Umbilical cord (tissue), 2 donors: ENCODE measurements at places on chromosomes 11 and 22.

DNA sequence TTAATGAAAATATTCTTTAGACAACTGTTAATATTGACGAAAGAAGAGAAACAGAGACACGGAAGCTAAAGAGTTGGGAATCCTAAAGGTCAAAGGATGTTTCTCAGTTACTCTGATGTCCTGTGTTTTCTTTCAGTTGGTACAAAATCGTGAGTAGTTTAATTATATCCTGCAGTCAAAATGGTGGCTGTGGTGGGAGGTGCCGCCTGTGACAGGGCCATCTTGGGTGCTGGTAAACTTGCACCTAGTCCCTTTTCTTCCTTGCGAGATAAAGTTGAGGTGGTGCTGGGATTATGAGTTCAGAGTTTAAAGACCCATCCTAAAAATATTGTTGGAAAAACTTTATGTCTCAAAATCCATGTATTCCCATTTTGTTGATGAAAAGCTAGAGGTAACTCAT is 2.2 kb downstream of the CECR2 start:
- no peak for DNase-seq

DNA sequence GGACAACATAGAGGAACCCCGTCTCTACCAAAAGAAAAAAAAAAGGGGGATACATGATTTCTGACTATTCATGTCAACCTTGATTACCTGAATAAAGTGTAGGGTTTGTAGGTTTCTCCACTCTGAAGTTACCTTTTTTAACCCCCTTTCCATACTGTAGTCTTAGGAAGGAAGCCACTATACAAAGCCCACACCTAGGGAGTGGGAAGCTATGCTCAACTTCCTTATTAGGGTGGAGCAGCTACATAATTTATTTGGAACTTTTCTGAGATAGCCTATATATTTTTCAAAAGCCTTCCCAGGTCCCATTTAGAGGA is 582 bp upstream of the ATP6V1E1 start:
- DNase-seq, result no peak

GRCh38 chr11:121105481-121106195 is 4.6 kb downstream of the TECTA start:
- no peak for DNase-seq

GRCh38 chr22:49662681-49663080 is 165.0 kb downstream of the BRD1 start:
- no peak for DNase-seq

DNA sequence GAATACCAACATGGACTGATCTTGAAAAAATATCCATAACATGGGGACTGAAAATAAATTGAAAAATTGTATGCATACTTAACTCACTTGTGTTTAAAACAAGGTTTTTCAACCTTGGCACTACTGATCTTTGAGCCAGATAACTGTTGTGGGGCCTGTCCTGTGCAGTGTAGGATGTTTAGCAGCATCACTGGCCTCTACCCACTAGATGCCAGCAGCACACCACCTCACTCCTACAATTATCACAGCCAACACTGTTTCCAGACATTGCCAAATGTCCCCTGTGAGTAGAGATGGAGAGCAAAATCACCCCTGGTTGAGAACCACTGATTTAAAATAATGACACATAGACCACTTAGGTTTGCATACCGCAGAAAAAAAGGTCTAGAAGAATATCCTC is 45.0 kb upstream of the SLC1A2 start:
- DNase-seq, result no peak

- DNase-seq, result no peak
Observed at GRCh38 chr11:9138133-9138453, 46.7 kb upstream of the SCUBE2 start.

- no peak for DNase-seq
Observed at GRCh38 chr11:76778874-76779273, 4.3 kb upstream of the TSKU start.

DNA sequence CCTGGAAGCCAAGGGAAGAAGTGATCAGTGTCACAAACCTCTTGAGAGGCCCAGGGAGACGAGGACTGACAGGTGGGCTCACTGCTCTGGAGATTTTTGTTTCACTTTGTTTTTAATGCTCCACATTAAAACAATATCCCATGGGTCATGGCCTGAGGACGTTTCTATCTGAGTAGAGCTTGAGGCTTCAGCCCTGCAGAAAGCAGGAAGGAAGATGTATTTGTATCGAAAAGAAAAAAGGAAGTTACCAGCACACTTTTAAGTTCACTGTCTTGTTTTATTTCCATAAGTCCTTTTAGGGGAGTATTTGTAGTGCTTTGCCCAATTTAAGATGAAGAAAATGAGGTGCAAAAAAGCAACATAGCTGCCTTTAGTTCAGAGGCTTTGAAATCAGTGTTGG is 191.1 kb downstream of the GRIK4 start:
- DNase-seq, result no peak

GRCh38 chr11:47403571-47403970 is 4.8 kb upstream of the SLC39A13 start:
- no peak for DNase-seq

- DNase-seq, result peak; percentile 67
Observed at GRCh38 chr11:22920939-22921565, 60.8 kb upstream of the CCDC179 start.

DNA sequence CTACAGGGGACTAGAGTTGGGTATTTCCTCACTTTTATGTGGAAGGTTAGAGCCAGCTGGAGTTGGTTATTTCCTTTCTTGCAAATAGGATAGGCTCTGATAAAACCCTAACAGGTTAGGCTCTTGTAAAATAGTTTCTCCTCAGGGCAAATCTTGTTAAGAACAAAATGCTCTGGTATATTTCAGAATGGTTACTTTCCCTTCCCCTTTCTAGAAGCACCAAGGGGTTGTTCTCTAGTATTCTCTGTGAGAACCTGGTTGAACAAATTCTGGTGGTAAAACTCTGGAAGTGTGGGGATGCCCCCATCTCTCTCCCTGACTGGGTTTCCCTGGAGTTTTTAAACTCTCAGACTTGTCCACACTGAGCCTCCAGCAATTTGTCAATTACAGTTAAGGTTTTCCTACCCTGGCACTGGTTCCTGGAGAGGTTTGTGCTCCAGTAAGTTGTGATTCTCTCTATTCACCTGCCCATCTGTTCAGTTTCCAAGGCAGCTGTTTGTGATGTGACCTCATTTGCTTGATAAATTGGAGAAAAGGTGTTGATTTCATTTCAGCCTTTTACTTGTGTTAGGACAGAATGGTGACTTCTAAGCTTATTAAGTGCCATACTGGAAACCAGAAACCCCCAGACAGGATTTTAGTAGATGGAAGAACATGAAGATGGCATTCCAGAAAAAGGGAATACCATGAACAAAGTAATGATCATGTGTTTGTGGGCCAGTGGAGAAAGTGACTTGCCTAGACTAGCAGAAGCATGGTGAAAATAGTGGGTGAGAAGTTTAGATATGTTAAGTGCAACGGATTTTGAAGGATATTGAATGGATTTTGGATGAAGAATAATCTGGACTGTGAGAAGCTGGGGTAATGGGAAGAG is 64.6 kb downstream of the EXT2 start:
- no peak for DNase-seq

GRCh38 chr11:59966201-59966600 is 2.4 kb downstream of the OOSP4A start:
- DNase-seq, result no peak

DNA sequence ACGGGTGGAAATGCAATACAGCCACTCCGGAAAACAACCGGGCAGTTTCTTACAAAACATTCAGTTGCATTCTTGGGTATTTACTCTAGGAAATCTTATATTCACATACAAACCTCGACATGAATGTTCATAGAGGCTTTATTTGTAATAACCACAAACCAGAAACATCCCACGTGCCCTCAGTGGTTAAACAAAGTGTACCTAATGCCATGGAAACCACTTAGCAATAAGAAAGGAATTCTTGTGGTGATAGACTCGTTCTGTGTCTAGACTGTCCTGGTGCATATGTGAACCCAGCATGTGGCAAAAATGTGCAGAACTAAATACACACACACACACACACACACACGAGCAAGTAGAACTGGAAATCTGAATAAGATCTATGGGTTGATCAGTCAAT is 1073.3 kb downstream of the TBC1D22A start:
- peak; percentile 62 for DNase-seq

GRCh38 chr22:39128508-39128907 is 24.0 kb downstream of the CBX7 start:
- DNase-seq, result no peak

GRCh38 chr11:1536065-1536843 is 35.8 kb downstream of the DUSP8 start:
- no peak for DNase-seq

- DNase-seq, result no peak
Observed at GRCh38 chr11:75029836-75030631, 41.3 kb downstream of the NEU3 start.

- DNase-seq, result no peak
Observed at GRCh38 chr11:12529041-12529440, 145.2 kb upstream of the TEAD1 start.

DNA sequence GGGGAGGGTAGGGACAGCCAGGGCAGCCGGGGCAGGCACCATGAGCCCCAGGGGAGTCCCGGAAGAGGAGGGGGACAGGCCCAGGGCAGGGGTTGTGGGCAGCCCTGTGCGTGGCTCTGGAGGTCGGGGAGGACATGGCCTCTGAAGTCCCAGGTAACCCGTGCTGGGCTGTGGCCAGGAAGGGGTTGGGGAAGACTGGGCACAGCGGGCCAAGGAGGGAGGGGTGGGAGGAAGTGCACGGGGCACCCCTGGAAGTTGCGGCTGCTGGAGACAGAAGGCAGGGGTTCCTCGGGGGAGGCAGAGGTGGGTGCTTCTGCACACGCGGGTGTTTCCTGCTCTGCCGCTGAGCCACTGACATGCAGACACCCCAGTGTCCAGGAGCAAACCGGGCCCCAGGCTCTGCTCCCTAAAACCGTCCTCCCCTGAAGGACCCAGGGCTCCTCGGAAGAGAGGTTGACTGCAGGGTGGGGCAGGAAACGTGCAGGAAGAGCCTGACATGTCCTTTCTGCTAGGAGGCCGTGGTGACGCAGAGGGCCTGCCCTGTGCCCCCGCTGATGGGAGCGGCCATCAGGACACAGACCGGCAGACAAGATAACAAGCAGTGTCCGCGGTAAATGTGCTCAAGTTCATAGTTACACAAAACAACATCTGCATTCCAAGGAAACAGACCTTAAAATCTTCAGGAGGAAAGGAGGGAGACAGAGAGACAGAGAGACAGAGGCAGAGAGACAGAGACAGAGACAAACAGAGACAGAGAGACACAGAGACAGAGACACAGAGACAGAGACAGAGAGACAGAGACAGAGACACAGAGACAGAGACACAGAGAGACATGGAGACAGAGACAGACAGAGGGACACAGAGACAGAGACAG is 5.7 kb downstream of the TNNI2 start:
- DNase-seq, result peak; percentile 69

DNA sequence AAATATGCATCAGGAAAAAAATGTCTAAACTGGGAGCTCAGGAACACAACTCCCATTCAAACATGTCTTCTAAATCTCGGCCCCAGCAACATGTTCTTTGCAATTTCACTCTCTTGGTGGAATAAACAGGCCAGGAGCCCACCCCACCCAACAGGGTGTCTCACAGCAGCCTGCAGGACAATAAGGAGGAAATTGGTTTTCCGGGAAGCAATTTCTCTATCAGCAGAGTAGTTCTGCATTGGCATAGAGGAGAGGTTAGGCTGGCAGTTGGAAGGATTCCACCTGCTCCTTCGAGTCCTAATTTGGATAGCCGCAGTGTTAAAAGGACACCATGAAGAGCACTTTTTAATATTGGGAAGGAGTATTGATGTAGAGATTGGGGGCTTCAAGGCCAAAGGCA is 55.9 kb upstream of the BARX2 start:
- no peak for DNase-seq

DNA sequence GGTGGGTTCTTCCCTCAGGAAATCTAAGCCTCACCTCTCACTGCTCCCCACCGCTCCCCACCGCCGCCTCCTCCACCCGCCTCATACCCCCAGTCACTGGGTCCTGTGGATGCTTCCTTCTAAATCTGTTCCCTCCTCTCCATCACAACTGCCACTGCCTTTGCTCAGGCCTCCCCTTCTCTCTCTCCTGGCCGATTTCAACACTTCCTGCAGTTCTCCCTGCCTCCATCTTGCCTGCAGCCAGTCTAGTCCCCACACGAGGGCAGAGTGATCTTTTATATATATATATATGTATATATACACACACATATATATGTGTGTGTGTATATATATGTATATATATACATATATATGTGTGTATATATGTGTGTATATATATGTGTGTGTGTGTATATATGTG is 27.8 kb downstream of the CREB3L1 start:
- peak; percentile 51 for DNase-seq
